Bronchial smooth muscle cell (primary cell): ENCODE measurements at places on chromosomes 5 and 9. TPM values are rescaled to one million over a fixed set of nuclear protein-coding genes. Genes with fewer than 3 reads are reported as not detected.

Gene NR2F1
- 32.5 and 65.0 TPM in 2 replicates for total RNA-seq

Gene TRAF1
- 2.4 and 3.8 TPM in 2 replicates for total RNA-seq

Gene HNRNPAB
- total RNA-seq: 13.9 and 23.0 TPM in 2 replicates

Gene UNC13B
- 21.0 and 25.5 TPM in 2 replicates for total RNA-seq

Gene ADAMTS19
- total RNA-seq: under 0.01 TPM in 1 of 2 replicates, not detected in the other

Gene IRGM
- under 0.01 and 0.09 TPM in 2 replicates for total RNA-seq

Gene DOCK8
- total RNA-seq: 0.32 and 1.9 TPM in 2 replicates

Gene CD14
- total RNA-seq: 0.32 TPM in 1 of 2 replicates, not detected in the other

Gene TAF11L5
- total RNA-seq: not detected in 2 replicates

Gene SELENOP
- 87.6 and 223 TPM in 2 replicates for total RNA-seq

Gene ENTREP1
- under 0.01 TPM in 1 of 2 replicates, not detected in the other for total RNA-seq

Gene COMMD10
- total RNA-seq: 14.3 and 28.8 TPM in 2 replicates

Gene OCLN
- total RNA-seq: 0.26 and 0.32 TPM in 2 replicates

Gene MARVELD2
- total RNA-seq: 0.16 and 0.26 TPM in 2 replicates

Gene TMEM203
- total RNA-seq: 26.8 and 30.9 TPM in 2 replicates

Gene UNC5A
- total RNA-seq: not detected in 2 replicates

Gene JAKMIP2
- total RNA-seq: 0.94 and 1.3 TPM in 2 replicates

Gene TNFSF8
- not detected in 2 replicates for total RNA-seq

Gene ACER2
- 1.6 and 1.9 TPM in 2 replicates for total RNA-seq

Gene PCDHAC2
- total RNA-seq: under 0.01 and 0.09 TPM in 2 replicates

Gene ACOT12
- total RNA-seq: 0.17 and 0.47 TPM in 2 replicates

Gene C5orf24
- 21.9 and 29.0 TPM in 2 replicates for total RNA-seq

Gene SLC36A3
- total RNA-seq: not detected in 2 replicates

Gene OTP
- total RNA-seq: not detected in 2 replicates

Gene PNPLA7
- total RNA-seq: 1.8 and 3.0 TPM in 2 replicates

Gene RNF208
- total RNA-seq: 0.09 and 0.16 TPM in 2 replicates

Gene PCDHGA10
- 2.3 and 7.1 TPM in 2 replicates for total RNA-seq

Gene NUTM2F
- not detected in 2 replicates for total RNA-seq

Gene BAAT
- total RNA-seq: 0.16 TPM in 1 of 2 replicates, not detected in the other

Gene PCDHB5
- total RNA-seq: 0.32 and 3.3 TPM in 2 replicates
